ENCODE measurements at places on chromosomes 4 and X.

- no peak for DNase-seq
Measured at GRCh38 chr4:504076-504475, 5.1 kb downstream of the PIGG start.

DNA sequence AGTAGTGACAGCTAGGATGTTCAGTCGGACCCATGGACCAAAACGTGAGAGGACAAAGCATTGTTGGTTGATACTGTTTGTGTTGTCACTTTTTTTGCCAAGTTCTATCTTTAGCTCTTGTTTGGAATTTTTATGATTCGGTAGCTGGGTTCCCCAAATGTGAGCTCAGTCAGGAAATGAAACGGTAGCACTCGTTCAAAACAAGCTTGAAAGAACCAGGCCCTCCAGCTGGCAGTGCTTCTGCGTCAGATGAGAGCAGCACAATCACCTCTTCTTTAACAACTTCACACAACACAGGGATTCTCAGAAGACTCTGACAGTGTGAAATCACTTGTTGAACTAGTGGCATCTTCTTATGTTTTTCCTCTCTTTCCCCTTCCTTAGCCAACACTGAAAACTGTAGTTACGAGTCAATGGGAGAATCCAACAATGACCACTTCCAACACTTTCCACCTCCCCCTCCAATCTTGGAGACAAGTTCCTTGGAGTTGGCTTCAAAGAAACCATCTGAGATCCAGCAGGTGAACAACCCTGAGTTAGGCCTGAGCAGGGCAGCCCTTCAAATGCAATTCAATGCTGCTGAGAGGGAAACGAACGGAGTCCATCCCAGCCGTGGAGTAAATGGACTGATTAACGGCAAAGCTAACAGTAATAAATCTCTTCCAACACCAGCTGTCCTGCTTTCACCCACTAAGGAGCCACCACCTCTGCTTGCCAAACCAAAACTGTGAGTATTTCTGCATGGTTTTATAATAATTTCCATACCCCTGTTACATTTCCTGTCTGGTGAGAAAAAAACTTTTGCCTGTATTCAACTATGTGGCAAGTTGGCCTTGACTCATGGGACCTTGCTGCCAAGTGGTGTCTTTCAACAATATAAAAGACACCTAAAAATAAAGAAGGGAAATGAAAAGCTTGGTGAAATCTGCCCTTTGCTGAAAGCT is 214.6 kb downstream of the PALLD start:
- DNase-seq: no peak

DNA sequence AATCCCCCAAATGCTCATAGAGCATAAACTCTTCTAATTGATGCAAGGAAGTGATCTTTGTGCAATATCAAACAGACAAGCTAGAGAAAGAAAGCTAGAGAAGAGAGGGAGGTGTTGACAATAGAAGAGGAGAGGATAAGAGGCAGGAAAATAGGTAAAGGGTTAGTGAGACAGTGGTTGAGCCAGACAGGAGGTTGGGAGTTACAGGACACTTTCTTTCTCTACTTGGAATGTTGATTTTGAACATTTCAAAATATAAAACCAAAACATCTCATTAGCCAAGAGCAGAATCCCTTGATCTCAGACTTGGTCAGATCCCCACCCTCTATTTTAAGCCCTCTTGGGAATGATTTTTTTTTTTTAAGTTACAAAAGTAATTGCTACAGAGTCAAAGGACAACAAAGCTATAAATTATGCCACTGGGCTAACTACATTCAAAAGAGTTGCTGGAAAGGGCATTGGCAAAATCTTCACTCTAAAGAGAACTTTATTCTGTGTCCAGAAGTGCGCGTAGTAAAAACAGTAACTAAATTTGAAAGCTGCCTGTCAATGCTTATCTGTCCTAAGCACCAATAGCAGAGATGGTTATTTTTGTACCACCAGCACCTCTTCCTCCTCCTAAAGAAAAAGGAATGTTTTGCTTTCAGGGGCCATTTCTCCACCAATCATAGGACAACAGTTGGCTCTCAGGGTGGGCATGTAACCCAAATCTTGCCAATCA is 133.8 kb downstream of the PDGFC start:
- no peak for DNase-seq

DNA sequence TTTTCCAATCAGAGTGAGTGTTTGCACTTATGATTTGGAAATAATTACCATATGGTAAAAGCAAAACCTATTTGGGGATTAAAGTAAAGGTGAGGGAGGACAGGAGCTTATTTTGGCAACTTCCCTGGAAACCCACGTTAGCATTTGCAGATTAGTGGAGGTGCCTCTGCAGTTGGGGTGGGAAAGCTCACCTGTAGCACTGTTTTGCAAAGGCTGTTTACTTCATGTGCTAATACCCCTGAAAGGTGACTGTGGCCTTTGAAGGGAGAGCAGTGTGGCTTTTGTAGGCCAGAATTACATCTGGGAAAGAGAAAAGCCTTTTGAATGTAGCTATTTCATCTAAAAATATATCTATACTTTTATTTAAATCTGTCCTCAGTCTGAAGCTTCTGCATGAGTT is 9.4 kb downstream of the SUPT20HL1 start:
- DNase-seq: no peak

DNA sequence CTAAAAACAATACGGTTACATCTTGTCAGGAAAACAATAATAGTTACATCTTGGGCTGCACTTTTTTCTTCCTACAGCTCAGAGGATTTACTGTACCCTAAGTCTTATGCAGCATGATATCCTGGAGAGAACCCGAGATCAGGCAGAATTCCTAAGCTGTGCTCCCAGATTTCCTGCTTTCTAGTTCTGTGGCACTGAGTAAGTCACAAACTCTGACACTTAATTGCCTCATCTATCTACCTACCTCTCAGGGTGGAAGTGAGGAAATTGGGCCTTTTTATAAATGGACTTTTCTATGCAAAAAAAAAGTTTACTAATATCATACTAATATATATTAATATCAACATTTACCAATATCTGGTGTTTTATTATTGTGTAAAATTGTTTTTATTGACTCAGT is 438.5 kb downstream of the INPP4B start:
- no peak for DNase-seq

DNA sequence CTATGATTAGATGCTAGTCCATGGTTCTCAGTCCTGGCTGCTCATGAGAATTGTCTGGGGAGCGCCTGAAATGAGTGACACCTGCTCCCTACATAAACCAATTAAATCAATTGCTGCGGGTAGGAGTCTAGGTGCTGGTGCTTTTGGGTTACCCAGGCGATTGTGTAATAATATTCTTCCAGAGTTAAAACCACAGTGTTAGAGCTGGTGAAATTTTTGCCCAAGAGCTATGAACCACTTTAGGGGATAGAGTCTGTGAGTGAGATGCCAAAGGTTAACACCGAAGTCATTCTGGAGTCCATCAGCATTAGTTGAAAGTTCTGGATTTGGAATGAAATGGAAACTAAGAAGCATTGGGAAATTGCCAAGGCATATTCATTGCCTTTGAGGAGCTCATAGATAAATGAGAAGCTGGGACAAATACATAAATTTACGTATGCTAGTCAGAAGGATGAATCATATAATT is 15.3 kb downstream of the PDK3 start:
- no peak for DNase-seq

DNA sequence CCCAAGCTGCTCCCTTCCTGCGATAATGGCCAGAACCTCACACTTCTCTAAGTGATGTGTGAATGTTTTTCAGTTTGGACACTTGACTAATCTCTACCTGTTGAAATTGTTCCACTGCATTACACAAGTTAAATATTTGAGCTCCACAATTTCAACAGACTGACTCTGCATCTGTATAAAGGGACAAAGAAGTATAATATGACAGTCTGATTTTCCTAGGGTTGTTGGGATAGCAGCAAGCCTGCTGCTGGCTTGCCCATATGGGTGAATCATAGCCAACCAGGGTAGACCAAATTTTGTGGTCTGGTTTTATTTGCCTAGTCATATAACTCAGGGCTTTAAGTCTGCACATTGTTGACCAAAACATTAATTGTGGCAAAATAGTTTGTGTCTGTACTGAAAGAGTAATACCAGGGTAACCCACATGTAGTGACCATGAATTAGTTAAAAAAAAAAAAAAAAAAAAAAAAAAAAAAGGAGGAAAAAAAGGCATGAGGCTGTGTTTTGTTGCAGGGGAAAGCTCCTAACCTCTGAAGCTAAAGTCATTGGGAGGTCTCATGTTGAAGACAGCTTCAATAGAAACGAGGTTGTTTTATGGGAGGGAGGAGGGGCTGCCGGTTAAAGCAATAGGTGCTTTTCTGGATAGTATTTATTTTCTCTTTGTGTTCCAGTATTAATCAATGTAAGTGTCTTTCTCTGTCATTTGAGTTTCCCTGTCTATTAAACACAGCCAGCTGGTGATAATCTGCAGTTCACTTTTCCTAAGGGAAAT is 534.2 kb downstream of the RAB28 start:
- no peak for DNase-seq

DNA sequence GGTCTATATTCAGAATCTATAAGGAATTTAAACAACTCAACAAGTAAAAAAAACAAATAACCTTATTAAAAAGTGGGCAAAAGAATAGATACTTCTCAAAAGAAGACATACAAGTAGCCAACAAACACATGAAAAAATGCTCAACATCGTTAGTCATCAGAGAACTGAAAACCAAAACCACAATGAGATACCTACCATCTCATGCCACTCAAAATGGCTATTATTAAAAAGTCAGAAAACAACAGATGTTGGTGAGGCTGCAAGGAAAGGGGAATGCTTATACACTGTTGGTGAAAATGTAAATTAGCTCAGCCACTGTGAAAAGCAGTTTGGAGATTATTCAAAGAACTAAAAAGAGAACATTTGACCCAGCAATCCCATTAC is 201.6 kb downstream of the QDPR start:
- DNase-seq: no peak

DNA sequence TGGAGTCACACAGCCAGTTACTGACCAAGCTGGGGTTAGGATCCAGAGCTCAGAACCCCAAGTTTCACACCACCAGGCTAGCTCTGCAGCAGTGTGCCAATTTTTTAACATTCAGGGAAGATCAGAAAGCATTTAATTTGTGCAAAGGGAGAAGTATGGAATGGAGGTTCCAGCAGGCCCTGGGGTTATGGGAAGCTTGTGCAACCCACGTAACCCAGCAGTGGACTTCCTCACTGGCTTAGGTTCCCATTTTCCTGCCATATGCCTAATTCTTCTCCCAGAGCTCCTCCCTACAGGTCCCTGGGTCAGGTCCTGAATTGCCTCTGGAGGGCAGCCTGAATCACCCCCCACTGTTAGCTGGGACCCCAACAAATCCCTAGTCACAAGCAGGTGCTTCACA is 14.0 kb downstream of the APLN start:
- no peak for DNase-seq

Data from SK-N-DZ (cell line).